Nephron progenitor cell (in vitro differentiated cells): ENCODE measurements at places on chromosomes 3 and 15.

GRCh38 chr3:144031938-144032337 is 60.3 kb downstream of the DIPK2A start:
- H3K4me3 ChIP-seq: no peak overlapping the region
- DNase-seq: no peak
- peaks cover 3% of the 10 kb centered on the region for H3K27me3 ChIP-seq
- H3K4me1 ChIP-seq: no peaks in the 10 kb centered on the region
- no peak overlapping the region for H3K27ac ChIP-seq

GRCh38 chr3:175065497-175065896 is 206.4 kb downstream of the NAALADL2 start:
- peaks cover 17% of the 10 kb centered on the region for H3K4me1 ChIP-seq
- no peak overlapping the region for H3K4me3 ChIP-seq
- no peak for DNase-seq
- H3K36me3 ChIP-seq: no peaks in the 10 kb centered on the region
- H3K27me3 ChIP-seq: peaks cover 2% of the 10 kb centered on the region

GRCh38 chr15:23446215-23447106 is 582 bp downstream of the GOLGA6L2 start:
- no peak for DNase-seq
- peaks cover 7% of the 10 kb centered on the region for H3K4me1 ChIP-seq
- no peak overlapping the region for H3K27ac ChIP-seq
- no peaks in the 10 kb centered on the region for H3K36me3 ChIP-seq
- no peak overlapping the region for H3K4me3 ChIP-seq

GRCh38 chr15:57743424-57743823 is 36.9 kb downstream of the POLR2M start:
- peaks cover 29% of the 10 kb centered on the region for H3K4me1 ChIP-seq
- H3K27ac ChIP-seq: no peak overlapping the region
- no peaks in the 10 kb centered on the region for H3K36me3 ChIP-seq

DNA sequence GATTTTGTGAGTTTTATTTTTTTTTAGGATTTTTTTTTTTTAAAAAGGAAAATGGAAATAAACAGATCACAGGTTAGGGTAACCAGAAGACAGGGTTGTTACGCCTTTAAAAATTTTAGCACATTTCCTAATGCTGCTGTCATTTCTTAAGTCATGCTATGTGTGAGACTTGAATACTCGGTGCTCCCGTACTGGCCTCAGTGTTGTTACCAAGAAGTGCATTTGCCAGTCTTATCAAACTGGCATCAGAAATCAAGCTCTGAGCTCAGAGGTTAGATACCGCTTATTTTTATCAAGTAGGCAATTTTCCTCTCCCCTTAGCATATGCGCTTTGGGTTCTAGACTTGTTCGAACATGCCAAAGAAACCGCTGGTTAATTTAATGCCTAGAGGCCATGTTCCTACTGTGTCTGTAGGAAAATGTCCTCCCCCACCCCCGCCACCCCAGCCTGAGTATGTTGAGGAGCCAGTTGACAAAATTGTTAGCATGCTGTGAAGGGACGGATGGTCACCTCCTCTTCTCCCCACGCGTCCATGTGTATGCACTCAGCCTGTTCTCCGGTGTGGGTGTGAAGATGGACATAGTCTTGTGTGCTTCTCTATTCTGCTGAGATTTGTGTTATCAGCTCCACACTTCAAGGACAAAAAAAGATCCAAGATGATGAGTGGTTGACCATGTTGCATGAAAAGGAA is 88.9 kb downstream of the ITPR1 start:
- DNase-seq: no peak
- peaks cover 20% of the 10 kb centered on the region for H3K36me3 ChIP-seq
- H3K4me1 ChIP-seq: peaks cover 90% of the 10 kb centered on the region
- H3K27ac ChIP-seq: peak overlapping the region; percentile 99
- no peaks in the 10 kb centered on the region for H3K27me3 ChIP-seq
- peak overlapping the region; percentile 7 for H3K4me3 ChIP-seq

- no peak for DNase-seq
- H3K36me3 ChIP-seq: no peaks in the 10 kb centered on the region
- peaks cover 87% of the 10 kb centered on the region for H3K27me3 ChIP-seq
- H3K4me3 ChIP-seq: peak overlapping the region; percentile 85
These were observed 1.5 kb upstream of the ALDH1A3 start for GRCh38 chr15:100878130-100878529.

GRCh38 chr3:128381609-128382008 is 85.1 kb downstream of the DNAJB8 start:
- no peak overlapping the region for H3K4me3 ChIP-seq
- no peak for DNase-seq
- peaks cover 2% of the 10 kb centered on the region for H3K27me3 ChIP-seq
- no peaks in the 10 kb centered on the region for H3K36me3 ChIP-seq
- peaks cover 83% of the 10 kb centered on the region for H3K4me1 ChIP-seq
- no peak overlapping the region for H3K27ac ChIP-seq

GRCh38 chr3:72494130-72494529 is 354.1 kb downstream of the SHQ1 start:
- H3K27me3 ChIP-seq: peaks cover 23% of the 10 kb centered on the region
- H3K36me3 ChIP-seq: no peaks in the 10 kb centered on the region

- no peak for DNase-seq
- no peaks in the 10 kb centered on the region for H3K4me1 ChIP-seq
- H3K36me3 ChIP-seq: no peaks in the 10 kb centered on the region
- H3K4me3 ChIP-seq: no peak overlapping the region
- peaks cover 4% of the 10 kb centered on the region for H3K27me3 ChIP-seq
These were observed 1596.6 kb downstream of the SI start for GRCh38 chr3:163481738-163482137.

DNA sequence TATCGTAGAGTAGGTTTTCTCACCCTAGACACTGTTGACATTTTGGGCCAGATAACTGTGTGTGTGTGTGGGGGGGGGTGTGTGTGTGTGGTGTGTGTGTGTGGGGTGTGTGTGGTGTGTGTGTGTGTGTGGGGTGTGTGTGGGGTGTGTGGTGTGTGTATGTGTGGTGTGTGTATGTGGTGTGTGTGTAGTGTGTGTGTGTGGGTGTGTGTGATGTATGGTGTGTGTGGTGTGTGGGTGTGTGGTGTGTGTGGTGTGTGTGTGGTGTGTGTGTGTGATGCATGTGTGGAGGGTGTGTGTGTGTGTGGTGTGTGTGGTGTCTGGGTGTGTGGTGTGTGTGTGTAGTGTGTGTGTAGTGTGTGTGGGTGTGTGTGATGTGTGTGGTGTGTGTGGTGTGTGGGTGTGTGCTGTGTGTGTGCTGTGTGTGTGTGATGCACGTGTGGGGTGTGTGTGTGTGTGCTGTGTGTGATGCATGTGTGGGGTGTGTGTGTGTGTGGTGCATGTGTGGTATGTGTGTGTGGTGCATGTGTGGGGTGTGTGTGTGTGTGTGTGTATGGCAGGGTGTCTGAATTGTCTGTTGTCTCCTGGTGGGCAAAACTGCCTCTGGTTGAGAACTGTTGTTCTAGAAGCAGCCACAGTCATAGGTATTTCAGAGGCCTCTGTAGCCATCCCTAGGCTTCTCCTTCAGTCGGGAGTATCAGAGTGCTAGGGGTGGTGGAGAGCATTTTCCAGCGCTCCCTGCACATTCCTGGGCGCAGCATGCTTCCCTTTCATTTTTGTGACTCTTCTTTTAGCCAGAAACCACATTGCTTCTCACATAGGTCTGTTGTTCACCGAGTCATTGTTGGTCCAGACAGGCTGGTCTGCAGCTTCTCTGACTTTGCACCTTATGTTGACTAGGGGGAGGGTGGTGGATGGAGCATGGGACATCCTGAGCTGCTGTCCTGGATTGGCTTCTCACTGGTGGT is 84.4 kb downstream of the THSD4 start:
- peak overlapping the region; percentile 95 for H3K27ac ChIP-seq
- H3K4me1 ChIP-seq: peaks cover 10% of the 10 kb centered on the region
- no peak overlapping the region for H3K4me3 ChIP-seq
- DNase-seq: no peak
- peaks cover 5% of the 10 kb centered on the region for H3K27me3 ChIP-seq

- no peaks in the 10 kb centered on the region for H3K36me3 ChIP-seq
- DNase-seq: no peak
- H3K27me3 ChIP-seq: no peaks in the 10 kb centered on the region
- H3K4me1 ChIP-seq: peaks cover 11% of the 10 kb centered on the region
- H3K27ac ChIP-seq: no peak overlapping the region
These were observed 359.4 kb downstream of the ZIC4 start for GRCh38 chr3:147046916-147047315.

- DNase-seq: no peak
- no peak overlapping the region for H3K27ac ChIP-seq
- H3K4me1 ChIP-seq: peaks cover 2% of the 10 kb centered on the region
- peaks cover 46% of the 10 kb centered on the region for H3K27me3 ChIP-seq
- H3K4me3 ChIP-seq: no peak overlapping the region
These were observed 13.0 kb upstream of the NTRK3 start for GRCh38 chr15:88269356-88270062.

DNA sequence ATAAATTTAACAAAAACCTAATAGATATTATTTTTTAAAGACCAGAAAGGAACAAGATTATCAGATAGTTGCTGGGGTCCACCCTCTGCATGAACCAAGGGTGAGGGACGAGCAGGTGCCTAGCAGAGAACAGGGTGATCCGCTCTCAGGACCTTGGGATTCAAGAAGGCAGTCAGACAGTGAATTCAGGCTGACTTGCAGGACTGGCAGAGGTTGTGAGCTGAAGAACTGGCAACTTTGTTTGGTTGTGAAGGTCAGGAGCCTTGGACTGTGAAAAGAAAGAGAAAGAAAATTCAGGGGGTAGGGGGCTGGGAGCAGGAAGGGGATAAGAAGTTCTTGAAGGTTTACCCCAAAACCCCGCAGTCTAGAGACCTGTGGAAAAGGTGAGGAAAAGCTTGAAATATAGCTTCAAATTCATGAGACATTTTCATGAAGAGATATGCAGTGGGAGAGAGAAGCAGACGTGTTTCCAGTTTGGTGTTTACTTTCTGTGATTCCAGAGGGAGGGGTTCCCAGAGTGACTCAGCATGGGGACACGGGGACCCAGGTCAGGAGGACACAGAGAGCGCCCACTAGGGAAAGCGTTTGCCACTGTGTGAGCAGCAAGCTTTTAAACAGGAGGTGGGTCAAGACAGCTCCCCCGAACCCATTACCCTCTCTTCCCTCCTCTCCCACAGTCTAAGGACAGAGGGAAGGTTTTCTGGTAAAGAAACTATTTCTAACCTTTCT is 217.2 kb upstream of the UMPS start:
- H3K4me3 ChIP-seq: no peak overlapping the region
- peaks cover 34% of the 10 kb centered on the region for H3K36me3 ChIP-seq
- DNase-seq: no peak

GRCh38 chr15:90987561-90988141 is 6.7 kb downstream of the PRC1 start:
- peaks cover 30% of the 10 kb centered on the region for H3K36me3 ChIP-seq
- H3K4me3 ChIP-seq: no peak overlapping the region
- no peak for DNase-seq
- H3K4me1 ChIP-seq: peaks cover 29% of the 10 kb centered on the region
- H3K27ac ChIP-seq: peak overlapping the region; percentile 33

GRCh38 chr3:194836661-194837060 is 151.0 kb downstream of the FAM43A start:
- DNase-seq: no peak
- no peaks in the 10 kb centered on the region for H3K36me3 ChIP-seq
- H3K27ac ChIP-seq: no peak overlapping the region
- peaks cover 13% of the 10 kb centered on the region for H3K27me3 ChIP-seq
- peaks cover 13% of the 10 kb centered on the region for H3K4me1 ChIP-seq
- no peak overlapping the region for H3K4me3 ChIP-seq

- no peak for DNase-seq
- no peak overlapping the region for H3K4me3 ChIP-seq
- H3K27me3 ChIP-seq: peaks cover 53% of the 10 kb centered on the region
- peaks cover 27% of the 10 kb centered on the region for H3K4me1 ChIP-seq
- no peak overlapping the region for H3K27ac ChIP-seq
These were observed 25.3 kb upstream of the CORO2B start for GRCh38 chr15:68553314-68553993.

GRCh38 chr3:114446600-114446999 is 152.8 kb downstream of the TIGIT start:
- no peak overlapping the region for H3K27ac ChIP-seq
- peaks cover 6% of the 10 kb centered on the region for H3K4me1 ChIP-seq
- no peak for DNase-seq
- H3K4me3 ChIP-seq: no peak overlapping the region
- no peaks in the 10 kb centered on the region for H3K36me3 ChIP-seq

DNA sequence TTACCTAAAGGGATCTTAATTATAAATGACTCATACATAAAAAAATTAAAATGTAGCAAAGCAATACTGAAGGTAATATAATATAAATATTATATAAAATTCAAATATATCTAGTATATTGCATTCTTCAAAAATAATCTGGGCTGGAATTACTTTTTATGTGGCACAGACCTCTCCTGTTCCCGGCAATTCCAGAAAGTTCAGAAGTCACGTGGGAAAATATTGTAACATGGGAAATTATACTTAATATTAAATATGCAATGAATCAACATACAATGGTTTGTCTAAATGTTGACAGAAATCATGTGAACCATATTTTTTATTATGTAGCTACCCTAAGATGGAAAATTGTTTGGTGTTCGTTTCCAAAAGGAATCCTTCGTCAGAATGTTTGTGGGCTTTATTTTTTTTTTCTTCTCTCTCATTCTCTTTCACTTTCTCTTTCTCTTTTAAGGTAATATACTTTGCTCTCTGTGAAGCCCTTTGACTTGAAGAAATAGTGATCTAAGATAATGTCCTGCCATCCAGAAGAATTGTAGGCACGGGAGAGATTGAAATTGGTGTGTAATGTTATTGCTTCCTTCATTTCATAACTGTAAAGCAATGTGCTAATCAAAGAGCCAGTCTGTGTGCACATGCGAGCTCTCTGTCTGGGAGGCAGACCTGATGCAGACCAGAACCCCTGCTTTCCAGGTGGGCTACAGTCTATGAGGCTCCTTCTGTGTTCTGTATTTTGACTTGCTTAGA is 559.4 kb downstream of the NR2F2 start:
- H3K4me3 ChIP-seq: no peak overlapping the region
- no peak for DNase-seq
- H3K4me1 ChIP-seq: peaks cover 31% of the 10 kb centered on the region
- H3K36me3 ChIP-seq: no peaks in the 10 kb centered on the region
- no peak overlapping the region for H3K27ac ChIP-seq

DNA sequence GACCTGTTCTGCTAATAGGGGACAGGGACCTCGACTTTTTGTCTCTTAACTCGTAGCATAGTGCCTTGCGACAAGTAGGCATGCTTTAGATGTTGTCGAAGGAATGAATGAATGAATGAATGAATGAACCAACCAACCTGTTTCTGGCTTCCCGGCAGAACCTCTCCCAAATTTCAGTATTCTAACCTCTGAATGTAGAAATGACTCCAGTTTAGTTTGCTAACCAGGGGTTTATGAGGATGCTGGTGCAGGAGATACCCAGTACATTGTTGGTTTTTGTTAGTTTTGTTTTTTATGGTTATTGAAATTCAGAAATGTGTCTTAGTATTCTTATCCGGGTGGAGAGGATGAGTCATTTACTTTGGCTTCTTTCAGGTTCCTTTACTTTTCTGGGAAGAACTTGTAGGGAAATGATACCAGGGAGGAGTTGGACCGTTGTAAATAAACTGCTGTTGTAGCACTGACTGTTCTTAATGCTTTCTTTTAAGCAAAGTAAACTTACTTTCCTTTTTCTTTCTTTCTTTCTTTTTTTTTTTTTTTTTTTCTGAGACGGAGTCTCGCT is 29.6 kb upstream of the EHHADH start:
- peak overlapping the region; percentile 98 for H3K27ac ChIP-seq
- peaks cover 34% of the 10 kb centered on the region for H3K4me1 ChIP-seq
- no peak for DNase-seq
- peaks cover 31% of the 10 kb centered on the region for H3K27me3 ChIP-seq
- H3K36me3 ChIP-seq: peaks cover 31% of the 10 kb centered on the region
